ENCODE measurements at places on chromosomes 12 and 14. TPM values are rescaled to one million over a fixed set of nuclear protein-coding genes. Genes with fewer than 3 reads are reported as not detected.

The PTPRB gene
- 169 TPM for total RNA-seq

The FAM186B gene
- 0.34 TPM for total RNA-seq

The BEGAIN gene
- 0.17 TPM for total RNA-seq

The GRIP1 gene
- total RNA-seq: 0.17 TPM

The FAM90A1 gene
- not detected for total RNA-seq

The BATF gene
- total RNA-seq: 3.2 TPM
